ENCODE measurements at places on chromosomes 16 and 17. TPM values are rescaled to one million over a fixed set of nuclear protein-coding genes. Genes with fewer than 3 reads are reported as not detected.

Gene G6PC1
- not detected for total RNA-seq

- no peak for DNase-seq
Observed at GRCh38 chr17:58706351-58707140, 14.1 kb downstream of the RAD51C start.

DNA sequence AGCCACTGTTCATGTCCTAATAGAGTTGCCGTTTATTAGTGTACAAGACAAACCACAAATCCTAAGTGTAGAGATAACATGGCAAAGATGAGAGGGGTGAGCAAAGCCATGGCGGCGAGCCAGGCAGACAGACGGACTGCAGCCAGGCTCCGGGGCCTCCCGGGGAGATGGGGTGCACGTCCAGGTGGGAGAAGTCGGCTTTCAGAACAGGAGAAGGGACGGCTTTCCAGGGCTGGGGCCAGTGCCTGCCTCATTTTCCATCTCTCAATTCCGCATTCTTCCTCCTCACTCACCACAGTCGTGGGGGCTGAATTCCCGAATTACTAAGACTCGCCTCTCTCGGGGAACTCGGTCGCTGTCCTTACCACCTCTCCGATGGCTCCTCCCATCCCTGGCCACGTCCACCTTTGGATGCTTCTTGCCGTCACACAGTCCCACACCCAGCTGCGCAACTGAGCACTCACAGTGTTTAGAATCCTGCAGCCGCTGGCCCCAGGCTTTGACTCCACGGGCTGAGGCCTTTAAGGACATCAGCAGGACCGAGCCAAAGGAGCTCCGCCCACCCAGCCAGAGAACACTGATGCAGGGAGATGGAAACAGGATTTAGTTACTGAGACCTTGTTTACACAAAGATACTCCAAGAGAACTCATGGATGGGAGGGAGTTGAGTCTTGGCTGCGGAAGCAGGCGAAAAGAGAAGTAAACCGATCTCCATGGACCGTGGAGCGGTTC is 59.7 kb downstream of the RNF112 start:
- DNase-seq, result peak; percentile 94

DNA sequence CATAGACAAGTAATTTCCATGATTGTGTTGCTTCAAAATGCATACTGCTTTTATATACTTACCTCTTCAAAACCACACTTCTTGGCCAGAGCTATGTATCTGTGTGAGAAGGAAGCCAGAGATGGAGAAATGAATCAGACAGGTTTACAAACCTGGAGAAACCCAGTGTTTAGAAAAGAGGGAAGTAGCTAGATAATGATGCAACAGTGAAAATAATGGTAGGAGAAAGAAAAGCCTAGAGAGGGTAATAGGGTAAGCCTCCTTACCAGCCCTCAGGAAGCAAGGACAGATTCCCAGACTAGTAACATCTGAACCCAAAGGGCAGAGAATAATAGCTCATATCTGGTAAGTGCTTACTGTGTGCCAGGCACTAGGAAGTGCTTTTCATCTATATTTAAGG is 250.3 kb upstream of the CDH11 start:
- no peak for DNase-seq

- peak; percentile 62 for DNase-seq
Observed at GRCh38 chr17:74552037-74552436, 6.1 kb upstream of the CD300C start.

- DNase-seq, result no peak
Observed at GRCh38 chr16:47142486-47142820, 1.3 kb downstream of the NETO2 start.

- no peak for DNase-seq
Observed at GRCh38 chr16:28586466-28586865, 10.4 kb downstream of the SULT1A2 start.

Gene CACNG1
- not detected for total RNA-seq

- no peak for DNase-seq
Observed at GRCh38 chr17:75840799-75841164, 3.4 kb downstream of the UNC13D start.

Gene RND2
- 2.2 TPM for total RNA-seq

GRCh38 chr16:54175552-54176375 is 110.8 kb downstream of the IRX3 start:
- DNase-seq, result no peak

DNA sequence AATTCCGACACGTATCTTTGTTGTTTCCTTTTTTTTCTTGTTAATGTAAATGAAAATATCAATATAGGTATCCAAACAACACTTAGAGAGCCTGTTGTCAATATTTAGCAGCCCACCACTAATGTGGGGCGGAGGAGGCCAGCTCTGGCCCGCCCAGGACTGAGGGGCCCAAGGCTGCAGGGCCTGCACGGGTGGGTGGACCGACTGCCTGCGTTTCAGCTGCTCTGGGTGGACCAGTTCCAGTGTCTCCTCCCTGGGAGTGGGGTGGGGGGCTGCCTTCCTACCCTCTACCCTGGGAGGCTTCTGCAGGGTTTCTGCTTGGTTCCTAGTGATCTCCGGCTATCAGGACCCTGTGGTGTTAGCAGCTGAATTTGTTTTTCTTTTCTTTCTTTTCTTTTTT is 15.9 kb upstream of the ADGRG1 start:
- DNase-seq, result no peak

- DNase-seq, result no peak
Observed at GRCh38 chr16:35506898-35507194, 2047.4 kb downstream of the TP53TG3F start.

Gene MYCBPAP
- total RNA-seq, result 0.69 TPM

DNA sequence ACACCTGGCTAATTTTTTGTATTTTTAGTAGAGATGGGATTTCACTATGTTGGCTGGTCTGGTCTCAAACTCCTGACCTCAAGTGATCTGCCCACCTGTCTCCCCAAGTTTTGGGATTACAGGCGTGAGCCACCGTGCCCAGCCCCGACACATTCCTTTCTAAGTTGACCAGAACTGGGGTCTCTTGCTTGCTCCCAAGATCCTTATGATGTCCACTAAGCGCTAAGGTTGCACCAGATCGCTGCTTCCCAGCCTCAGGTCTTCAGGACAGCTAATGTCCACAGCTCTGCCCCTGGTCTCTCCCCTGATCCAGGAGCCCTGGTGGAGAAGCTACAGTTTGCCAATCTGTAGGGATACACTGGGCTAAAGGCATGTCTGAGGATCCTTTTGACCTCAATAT is 29.5 kb downstream of the NSMCE1 start:
- DNase-seq, result peak; percentile 51

GRCh38 chr17:42411361-42411760 is 11.7 kb downstream of the CAVIN1 start:
- peak; percentile 36 for DNase-seq

- no peak for DNase-seq
Observed at GRCh38 chr17:52049051-52049450, 109.5 kb downstream of the CA10 start.

DNA sequence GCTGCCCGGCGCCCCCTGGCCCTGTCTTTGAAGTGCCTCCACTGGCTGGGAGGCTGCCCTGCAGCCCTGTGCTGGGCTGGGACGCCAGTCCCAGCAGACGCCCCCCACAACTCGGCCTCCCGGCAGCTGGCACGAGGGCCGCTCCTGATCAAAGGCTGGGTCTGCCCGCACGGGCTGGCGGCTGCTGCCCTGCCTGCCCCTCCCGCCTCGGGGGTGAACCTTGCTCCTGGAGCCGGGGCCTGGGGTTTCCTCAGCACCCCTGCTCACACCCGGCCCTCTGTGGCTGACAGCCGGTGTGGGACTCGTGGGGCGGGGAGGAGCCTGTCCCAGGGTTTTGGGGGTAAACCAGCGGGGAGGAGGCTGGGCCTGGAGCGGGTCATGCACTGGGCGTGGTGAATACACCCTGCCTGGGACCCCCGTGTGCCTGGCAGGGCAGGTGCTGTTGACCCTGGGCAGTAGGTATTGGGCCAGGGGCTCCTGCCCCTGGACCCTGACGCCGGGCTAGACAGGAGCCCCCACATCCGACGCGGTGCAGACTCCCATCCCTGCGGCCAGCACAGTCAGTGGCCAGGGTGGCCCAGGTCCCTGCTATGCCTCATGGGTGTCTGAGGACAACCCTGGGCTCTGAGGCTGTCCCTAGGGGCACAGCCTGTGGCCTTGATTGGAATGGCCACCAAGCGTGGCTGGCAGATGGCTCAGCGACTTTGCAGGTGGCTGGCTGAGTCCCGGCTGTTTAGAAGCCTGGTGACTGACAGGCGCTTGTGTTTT is 21.7 kb downstream of the CENPX start:
- no peak for DNase-seq

DNA sequence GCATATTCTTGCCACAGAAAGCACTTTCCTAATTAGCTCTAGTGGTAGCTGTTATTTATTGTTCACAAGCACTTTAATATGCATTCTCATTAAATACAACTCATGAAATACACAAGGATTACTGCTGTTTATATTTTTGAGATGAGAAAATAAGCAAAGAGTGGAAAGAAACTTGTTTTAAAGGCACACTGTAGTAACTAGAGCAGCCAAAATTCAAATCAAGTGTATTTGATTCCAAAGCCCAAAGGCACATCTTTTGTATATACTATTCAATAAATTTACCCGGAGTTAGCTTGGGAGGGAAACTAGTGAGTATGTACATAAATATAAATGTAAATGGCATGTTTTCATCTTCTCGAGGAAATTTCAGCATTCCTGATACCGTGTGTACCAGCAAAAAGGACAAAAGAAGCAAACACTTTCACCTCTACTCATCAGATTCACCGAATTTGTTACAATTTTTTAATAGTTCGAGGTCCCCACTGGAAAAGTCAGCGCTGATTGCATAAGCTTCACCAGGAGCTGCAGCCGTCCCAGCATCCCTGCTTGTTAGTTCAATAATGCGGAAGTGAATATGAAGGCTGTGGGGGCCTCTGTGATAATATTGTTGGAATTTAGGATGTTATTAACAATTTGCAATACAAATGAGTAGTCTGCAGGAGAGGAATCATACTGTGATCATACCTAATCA is 371.6 kb upstream of the MON1B start:
- no peak for DNase-seq

Gene ESRP2
- 0.23 TPM for total RNA-seq

Gene TEKT5
- total RNA-seq, result not detected

- DNase-seq, result no peak
Observed at GRCh38 chr16:51181503-51181811, 30.4 kb upstream of the SALL1 start.

DNA sequence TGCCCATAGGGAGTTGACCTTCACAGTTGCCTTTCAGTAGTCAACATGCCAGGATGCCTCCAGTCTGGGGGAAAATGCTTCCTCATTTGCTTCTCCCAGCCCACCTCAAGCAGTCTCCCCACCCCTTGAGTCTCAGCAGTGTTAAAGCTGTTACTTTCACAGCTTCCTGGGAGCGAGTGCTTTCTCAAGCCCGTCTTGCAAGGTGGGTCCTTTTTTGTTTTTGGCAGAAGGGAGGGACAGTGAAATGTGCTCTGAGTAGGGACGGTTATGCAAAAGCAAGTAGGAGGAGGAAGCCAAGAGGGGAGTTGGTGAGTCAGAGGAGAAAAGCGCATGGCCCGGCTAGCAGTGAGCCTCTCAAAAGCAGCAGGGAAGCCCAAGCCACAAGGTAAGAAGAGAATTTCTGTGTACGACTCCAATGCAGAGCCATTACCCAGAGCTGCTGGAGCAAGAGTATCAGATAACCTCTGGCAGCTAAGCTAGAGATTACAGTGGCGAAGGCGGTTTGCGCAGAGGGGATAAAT is at the start of gene CHST4:
Gene CHST4, plus strand, starts transcription at position 316 of the 521 bp plus-strand sequence. CDS start 10,252 bp downstream, outside the sequence.
- DNase-seq, result no peak

Gene TMEM231
- 9.4 TPM for total RNA-seq

- DNase-seq, result peak; percentile 86
Observed at GRCh38 chr17:60141111-60142018, 8.4 kb upstream of the CA4 start.

DNA sequence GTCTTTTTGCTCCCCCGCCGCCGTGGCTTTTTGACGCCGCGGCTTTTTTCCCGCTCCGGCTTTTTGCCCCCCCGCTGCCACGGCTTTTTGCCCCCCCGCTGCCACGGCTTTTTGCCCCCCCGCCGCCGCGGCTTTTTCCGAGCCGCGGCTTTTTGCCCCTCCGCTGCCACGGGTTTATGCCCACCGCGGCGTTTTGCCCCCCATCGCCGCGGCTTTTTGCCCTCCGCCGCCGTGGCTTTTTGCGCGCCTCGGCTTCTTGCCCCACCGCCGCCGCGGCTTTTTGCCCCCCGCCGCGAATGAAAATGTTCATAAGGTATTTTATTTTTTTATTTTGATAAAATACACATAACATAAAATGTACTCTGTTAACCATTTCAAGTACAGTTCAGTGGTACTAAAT is 527.2 kb upstream of the WSB1 start:
- DNase-seq, result no peak

GRCh38 chr16:59205403-59205802 is 471.3 kb upstream of the GOT2 start:
- DNase-seq, result no peak

Gene KRT28
- not detected for total RNA-seq

- no peak for DNase-seq
Observed at GRCh38 chr16:68954911-68955635, 111.7 kb downstream of the TANGO6 start.

Gene SLC4A1
- total RNA-seq, result 1.5 TPM

Gene SRRM2
- 360 TPM for total RNA-seq

Gene QRICH2
- total RNA-seq, result 0.83 TPM

Gene TRIM72
- 0.10 TPM for total RNA-seq

- DNase-seq, result no peak
Observed at GRCh38 chr16:11359370-11359769, 14.1 kb downstream of the RMI2 start.

GRCh38 chr17:5545051-5545987 is 39.0 kb downstream of the NLRP1 start:
- DNase-seq, result no peak

GRCh38 chr16:3101841-3102470 is 2.9 kb upstream of the ZSCAN10 start:
- DNase-seq, result no peak

- no peak for DNase-seq
Observed at GRCh38 chr17:81578038-81578441, 25.9 kb upstream of the FAAP100 start.

Gene GINS3
- 2.0 TPM for total RNA-seq
